Fibroblast of skin of right biceps (primary cell): ENCODE measurements at places on chromosomes 3 and 15.

- DNase-seq = peak; percentile 87
Measured at GRCh38 chr3:134473868-134474546, 11.8 kb downstream of the ANAPC13 start.

DNA sequence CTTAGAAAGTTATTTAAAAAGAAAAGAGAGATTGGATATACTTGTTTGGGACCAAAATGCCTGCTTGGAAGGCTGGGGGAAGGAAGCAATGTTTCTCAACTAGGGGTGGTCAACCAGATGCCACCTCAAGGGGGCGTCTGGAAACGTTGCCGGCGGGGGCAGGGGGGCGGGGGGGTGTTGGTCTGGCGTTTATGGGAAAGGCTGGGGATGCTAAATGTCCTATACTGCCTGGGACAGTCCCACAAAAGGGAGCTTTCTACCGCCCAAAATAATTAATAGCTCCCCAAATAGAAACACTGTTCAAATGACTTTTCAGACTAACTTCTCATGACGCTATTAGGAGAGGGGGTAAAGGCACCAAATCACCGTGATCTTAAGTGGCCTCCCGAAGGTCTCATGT is 2.2 kb downstream of the POLG start:
- DNase-seq = peak; percentile 25

- DNase-seq = no peak
Measured at GRCh38 chr15:85556618-85556895, 176.2 kb downstream of the AKAP13 start.

DNA sequence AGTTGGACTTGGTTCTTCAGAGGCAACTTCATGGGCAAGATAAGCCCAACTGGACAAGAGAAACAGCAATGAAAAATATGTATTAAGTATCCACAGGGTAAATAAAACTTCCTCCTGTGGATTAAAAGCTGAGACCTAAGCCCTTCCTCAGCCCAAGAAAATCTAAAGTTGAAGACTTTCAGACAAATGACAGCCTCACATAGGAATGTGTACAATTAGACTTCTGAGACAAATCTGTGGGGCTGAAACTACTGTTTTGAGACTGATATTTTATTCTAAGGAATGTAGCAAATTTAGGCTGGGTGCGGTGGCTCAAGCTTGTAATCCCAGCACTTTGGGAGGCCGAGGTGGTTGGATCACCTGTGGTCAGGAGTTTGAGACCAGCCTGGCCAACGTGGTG is 74.2 kb upstream of the IL12A start:
- DNase-seq = peak; percentile 66
